Hematopoietic multipotent progenitor cell treated with erythropoietin and hydrocortisone succinate and interleukin-3 and kit ligand, for 6 days (in vitro differentiated cells): ENCODE measurements at places on chromosomes 2 and 18.

- peak; percentile 40 for DNase-seq
These were observed 1.0 kb upstream of the HS6ST1 start for GRCh38 chr2:128319631-128320191.

GRCh38 chr2:176686328-176686727 is 417.1 kb downstream of the MTX2 start:
- no peak for DNase-seq

- no peak for DNase-seq
These were observed 440.5 kb upstream of the TCF4 start for GRCh38 chr18:56028514-56028913.

- DNase-seq: no peak
These were observed 159.1 kb upstream of the ZSWIM2 start for GRCh38 chr2:187008111-187008510.

DNA sequence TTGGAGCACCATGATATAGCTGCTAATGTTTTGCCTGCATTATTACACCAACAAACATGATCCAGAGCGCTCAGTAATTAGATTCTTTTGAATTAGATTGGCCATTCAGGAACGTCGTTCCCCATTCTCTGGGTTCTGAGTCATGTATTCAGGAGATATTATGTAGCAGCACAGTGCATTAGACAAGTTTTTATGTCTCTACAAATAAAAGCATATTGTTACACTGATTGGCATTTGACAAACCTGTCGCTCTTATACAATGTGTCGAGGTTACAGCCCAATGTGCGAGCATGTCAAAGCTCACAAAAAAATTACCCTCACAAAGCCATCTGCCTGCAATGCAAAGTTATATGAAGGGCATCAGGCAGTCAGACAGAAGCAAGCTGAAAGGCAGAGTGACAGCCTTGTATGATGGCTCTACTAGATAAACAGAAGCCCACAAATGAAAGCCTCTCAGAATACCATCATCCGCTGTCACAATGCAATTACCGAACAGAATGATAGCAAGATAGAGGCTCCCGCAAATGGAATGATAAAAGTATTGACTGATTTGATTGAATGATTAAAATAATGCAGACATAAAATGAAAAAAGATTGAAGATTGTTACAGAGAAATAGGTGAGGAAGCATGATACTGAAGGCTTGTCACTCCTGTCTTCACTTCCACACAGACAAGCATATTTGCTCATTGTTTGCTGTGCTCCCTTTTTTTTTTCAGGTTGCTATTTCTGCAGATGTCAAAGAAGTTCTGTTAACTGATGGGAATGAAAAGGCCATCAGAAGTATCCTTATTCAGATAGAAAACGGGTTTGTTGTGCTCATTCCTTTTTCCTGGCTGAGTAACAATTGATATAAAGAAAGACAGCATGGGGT is 234.6 kb upstream of the SIX3 start:
- DNase-seq: no peak

GRCh38 chr2:233673896-233674295 is 2.2 kb downstream of the UGT1A9 start:
- no peak for DNase-seq

GRCh38 chr2:46518861-46519260 is 39.5 kb downstream of the TMEM247 start:
- no peak for DNase-seq

DNA sequence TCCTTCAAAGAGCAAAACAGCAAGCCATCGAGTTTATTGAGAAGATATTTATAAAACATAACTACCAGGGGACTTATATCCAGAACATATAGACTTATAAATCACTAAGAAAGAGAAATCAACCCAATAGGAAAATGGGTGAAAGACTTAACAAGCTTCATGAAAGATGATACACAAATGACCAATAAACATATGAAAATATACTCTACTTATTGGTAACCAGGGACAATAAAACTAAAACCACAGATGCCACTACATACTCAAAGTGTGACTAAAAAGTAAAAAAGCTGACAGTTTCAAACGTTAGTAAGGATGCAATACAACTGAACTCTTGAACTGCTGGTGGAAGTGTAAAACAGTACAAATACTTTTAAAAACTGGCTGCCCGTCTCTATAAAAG is 154.3 kb downstream of the TMEM163 start:
- DNase-seq: no peak

DNA sequence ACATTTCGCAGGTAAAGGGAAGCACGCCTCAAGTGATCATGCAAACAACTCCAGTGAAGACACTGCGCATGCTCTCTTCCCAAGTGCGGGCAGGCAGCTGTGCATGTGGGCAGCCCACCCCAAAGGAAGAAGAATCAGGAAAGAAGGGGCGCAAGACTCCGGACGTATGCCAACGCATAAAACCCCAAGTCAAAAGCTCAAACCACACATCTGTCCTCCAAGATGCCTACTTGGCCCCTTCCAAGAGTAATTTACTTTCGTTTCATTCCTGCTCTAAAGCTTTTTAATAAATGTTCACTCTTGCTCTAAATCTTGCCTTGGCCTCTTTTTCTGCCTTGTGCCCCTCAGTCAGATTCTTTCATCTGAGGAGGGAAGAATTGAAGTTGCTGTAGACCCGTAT is 254.9 kb downstream of the PIEZO2 start:
- no peak for DNase-seq

- DNase-seq: no peak
These were observed 13.7 kb downstream of the WNT10A start for GRCh38 chr2:218894151-218894879.

DNA sequence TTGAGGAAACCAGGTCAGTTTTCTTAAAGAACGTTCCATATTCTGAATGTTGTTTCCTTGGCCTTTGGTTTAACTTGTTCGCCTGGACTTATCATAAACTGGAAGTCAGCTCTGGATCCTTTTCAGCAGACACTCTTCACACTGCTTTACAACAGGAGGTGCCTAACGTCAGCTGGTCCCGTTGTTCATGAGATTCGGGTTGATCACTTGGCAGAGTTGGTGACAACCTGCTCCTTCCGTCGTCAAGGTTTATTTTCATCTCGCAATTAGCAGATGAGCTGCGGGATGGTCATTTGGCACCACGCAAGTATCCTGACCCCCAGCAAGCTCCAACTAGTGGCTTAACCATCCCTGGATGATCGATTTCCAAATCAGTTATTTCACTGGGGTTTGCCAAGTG is 23.0 kb upstream of the BIN1 start:
- no peak for DNase-seq

GRCh38 chr18:9322744-9323143 is 11.8 kb upstream of the TWSG1 start:
- DNase-seq: no peak
